ENCODE measurements at places on chromosomes 5 and 9.

GRCh38 chr5:163915481-163915961 lies 410.1 kb downstream of the MAT2B start:
- DNase-seq, result no peak

- DNase-seq, result no peak
Observed at GRCh38 chr9:70563431-70564204, 149.2 kb upstream of the KLF9 start.

- no peak for DNase-seq
Observed at GRCh38 chr9:111926421-111926875, 29.8 kb downstream of the UGCG start.

DNA sequence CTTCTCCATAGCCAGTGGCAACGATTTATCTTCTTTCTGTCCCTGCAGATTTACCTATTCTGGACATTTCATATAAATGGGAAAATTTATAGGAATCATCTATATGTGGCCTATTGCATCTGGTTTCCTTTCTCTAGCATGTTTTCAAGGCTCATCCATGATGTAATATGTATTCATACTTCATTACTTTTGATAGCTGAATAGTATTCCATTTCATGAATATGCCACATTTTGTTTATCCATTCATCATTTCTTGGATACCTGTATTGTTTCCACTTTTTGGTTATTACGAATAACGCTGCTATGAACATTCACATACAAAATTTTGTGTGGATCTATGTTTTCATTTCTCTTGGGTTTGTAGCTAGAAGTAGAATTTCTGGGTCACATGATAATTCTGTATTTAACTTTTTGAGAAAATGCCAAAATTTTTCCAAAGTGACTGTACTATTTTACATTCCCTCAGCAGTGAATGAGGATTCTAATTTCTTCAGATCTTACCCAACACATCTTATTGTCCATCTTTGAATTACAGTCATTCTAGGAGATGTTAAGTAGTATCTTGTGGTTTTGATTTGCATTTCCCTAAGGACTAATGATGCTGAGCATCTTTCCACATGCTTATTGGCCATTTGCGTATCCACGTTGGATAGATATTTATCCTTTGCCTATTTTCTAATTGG lies 3.6 kb downstream of the IARS1 start:
- no peak for DNase-seq

- DNase-seq, result no peak
Observed at GRCh38 chr5:31561946-31562345, 29.8 kb downstream of the C5orf22 start.

DNA sequence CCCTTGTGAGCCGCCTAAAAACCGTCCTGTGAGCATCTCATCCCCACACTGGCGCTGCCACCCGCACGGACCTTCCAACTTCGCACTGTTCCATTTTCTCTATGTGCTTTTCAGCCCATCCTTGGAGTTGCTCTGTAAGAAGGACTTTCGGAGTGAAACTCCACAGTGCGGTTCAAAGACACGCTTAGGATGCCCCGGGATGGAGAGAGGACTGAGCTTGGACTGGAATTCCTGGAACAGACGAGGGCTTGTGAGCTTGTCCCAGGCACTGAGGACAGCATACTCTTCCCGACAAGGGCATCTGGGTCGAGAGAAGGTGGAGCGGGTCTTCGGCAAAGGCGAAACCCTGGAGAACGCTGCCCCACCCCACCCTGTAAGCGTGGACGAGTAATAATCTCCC lies 187.8 kb downstream of the MEF2C start:
- DNase-seq, result no peak

DNA sequence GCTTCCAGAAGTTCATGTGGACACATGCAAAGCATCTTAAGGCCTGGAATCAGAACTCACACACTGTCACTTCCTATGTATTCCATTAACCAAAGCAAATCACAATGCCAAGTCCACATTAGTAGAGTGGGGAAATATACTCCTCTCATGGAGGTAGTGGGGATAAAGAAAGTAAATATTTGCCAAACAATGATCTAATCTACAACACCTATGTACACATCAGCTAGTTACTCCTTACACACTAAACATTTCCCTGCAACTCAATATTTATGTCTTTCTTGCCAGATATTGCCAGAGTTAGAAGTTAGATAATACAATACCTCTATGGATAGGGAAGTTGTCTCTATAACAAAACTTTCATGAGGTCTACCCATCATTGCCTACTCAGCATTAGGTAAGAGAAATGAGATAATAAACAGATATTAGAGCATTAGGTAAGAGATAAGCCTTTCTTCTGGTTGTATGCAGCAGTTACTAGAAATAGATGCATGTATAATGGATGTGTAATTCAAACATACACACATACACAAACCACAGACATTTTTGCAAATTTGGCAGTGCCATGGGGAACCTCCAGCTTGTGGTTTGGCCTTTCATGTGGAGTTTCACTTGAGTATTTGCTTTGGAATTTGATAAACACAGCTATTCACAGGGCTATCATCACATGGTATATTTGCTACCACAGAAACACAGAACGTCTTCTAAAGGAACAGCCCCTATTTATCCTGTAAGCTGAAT lies 196.5 kb downstream of the TLE1 start:
- DNase-seq, result no peak

DNA sequence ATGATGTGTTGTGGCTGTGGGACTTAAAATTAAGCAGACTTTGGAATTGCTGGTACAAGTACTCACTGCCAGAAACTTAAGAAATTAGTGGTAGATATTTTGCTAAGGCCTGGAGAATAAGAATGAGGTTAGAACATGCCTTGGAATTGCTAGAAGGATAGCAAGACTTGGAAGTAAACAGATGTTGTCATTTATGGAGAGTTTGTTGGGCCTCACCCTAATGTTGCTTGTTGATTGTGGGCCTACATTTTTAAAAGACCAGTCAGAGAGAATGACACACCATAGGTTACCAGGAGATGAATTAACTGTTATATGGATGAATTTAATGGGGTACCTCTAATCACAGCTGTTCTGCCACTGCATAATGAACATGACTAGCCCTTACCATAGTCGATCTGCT lies 120.1 kb upstream of the GAS1 start:
- no peak for DNase-seq

GRCh38 chr5:154370813-154371212 lies 75.0 kb upstream of the SAP30L start:
- no peak for DNase-seq

GRCh38 chr5:87776785-87777184 lies 364.1 kb upstream of the CCNH start:
- no peak for DNase-seq

- DNase-seq, result peak; percentile 35
Observed at GRCh38 chr5:101929628-101930027, 366.5 kb downstream of the SLCO4C1 start.

DNA sequence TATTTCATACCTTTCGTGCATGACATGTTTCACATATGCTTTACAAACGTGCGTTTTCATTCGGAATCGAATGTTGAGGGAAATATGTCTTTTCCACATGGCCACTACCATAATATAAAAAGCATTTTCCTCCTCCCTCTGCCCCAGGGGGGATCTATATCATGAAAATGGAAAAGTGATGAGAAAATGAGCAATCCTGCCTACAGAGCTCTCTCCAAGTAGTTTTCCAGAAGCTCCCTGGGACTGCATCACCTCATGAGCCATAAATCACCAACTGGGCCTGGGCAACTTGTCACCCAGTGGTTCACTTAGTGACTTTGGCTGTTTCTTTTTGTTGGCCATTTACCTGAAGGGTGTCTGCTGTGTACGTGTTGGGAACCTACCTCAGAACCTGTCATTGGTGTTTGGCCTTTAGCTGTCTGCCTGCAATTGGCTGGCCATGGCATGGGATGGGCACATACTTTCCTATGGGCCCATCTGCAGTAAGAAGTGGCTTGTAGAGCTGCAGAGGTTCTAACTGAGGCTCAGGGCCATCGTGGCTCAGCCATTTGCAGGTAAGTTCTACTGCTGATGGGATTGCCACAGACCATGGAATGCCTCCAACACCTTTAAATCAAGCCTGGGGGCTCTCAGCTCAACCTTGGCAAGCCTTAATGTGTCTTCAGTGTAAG lies 9.5 kb upstream of the TIFAB start:
- DNase-seq, result no peak

- DNase-seq, result no peak
Observed at GRCh38 chr5:169583101-169583423, 511 bp upstream of the SPDL1 start.

DNA sequence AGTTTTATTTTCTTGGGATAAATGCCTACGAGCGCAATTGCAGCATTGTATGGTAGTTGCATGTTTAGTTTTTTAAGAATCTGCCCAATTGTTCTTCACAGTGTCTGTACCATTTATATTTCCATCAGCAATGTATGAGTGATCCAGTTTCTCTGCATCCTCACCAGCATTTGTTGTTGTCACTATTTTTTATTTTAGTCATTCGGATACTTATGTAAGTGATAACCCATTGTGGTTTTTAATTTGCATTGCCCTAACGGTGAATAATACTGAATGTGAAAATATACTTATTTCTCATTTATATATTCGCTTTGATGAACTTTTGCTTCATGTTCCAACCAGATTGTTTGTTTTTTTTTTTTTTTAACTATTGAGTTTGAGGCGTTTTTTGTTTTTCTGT lies 33.7 kb upstream of the PWWP2A start:
- DNase-seq, result no peak

DNA sequence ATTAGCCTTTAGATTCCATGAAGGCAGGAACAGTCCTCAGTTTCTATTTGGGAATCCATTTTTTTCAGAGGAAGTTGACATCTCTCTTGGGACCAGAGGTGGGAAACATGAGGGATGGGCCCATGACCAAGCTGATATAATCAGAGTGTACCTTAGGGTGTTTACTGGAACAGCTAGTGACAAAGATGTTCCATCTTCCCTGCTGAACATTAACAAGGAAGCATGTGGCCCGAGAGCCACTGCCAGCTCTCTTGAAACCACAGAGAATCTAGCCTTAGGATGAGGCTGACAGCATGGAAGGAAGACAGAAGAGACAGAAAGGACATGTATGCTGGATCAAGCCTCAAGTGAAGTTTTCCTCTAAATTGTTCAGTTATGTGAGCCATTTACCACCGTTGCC lies 16.0 kb downstream of the AQP3 start:
- DNase-seq, result no peak

DNA sequence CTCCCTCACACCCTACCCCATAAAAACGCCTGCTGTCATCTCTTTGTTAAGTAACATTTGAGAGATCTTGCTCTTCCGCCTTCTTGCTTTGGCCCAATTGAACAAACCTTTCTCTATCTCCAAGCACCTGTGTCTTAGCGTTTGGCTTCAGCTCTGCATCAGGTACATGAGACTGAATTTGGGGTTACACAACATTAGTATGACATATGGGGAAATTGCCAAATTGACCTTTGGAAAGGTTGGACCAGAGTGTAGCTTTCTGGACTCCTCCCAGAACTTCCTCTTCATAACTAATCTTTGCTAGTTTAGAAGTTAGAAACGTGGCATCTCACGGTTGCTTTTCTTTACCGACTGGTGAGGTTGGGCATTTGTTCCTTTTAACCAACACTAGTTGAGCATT lies 3.5 kb upstream of the EXOSC3 start:
- DNase-seq, result no peak

DNA sequence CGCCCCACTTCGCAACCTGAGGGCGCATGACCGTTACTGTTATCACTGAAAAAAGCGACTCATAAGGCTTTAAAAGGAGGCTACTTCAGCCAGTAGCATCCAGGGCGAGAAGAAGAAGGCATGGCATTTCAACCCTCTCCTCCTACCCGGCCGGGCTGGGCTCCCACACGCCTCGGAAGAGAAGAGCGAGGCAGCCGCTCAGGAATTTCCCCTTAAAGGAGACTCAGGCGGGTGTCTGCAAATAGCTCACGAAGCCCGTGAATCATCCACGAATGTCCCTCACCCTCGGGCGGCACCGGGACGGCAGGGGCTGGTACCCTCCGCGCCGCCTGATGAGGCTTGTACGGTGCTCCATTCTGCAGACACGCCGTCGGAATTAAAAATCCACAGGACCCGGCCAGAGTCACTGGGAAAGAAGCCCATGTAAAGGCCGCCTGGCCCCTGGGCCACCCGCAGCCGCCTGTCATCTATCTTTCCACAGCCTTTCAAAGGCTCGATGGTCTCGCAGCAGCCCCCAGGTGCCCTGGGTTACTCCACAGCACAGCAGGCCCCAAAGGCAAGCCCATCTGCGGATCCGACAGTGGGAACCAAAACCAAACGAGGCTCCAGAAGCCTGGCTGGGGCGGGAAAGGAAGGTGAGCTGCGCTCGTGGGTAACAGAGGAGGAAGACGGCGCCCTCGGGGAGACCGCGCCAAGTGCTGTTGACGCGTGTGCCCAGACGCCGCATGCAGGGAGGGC lies 11.8 kb downstream of the SLC12A7 start:
- DNase-seq, result no peak

GRCh38 chr5:78964889-78965288 lies 20.2 kb downstream of the ARSB start:
- peak; percentile 27 for DNase-seq

DNA sequence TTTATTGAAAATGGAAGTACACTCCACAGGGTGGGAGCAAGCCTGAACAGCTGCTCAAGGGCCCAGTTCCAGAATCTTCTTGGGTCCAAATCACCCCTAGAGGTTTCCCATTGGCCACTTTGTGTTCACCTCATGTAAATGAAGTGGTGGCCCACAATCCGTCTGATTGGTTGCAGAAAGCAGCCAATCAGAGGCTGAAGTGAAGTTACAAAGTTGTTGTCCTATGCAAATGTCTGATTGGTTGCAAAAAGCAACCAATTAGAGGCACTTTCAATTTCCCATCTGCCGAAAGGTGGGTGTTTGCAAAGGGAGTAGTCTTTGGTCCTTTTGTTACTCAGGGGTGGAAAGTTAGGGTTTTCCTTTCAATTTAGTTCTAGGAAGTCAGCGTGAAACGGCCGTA lies 8.8 kb downstream of the TMEM171 start:
- DNase-seq, result no peak

DNA sequence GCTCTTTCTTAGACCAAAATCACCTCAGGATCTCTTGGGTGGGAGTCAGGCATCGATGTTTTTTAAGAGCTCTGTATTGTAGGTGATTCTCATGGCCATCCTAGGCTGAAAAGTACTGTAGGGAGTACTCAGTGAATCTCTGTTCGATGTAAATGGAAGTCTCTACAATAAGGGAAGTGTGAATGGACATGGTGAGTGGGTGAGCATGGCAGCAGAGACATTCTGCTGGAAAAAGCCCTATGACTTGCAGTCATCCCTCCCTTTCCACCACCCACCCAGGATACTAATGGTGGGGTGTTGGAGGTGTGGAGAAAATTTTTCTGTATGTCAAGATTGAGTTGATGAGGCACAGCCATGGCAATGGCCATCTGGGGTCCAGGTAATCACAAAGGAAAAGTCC lies 30.9 kb downstream of the ZNF366 start:
- no peak for DNase-seq

- no peak for DNase-seq
Observed at GRCh38 chr5:73229271-73229670, 56.3 kb downstream of the TMEM174 start.

GRCh38 chr9:114280636-114281472 lies 42.0 kb upstream of the ORM1 start:
- DNase-seq, result no peak

- no peak for DNase-seq
Observed at GRCh38 chr9:2599896-2600295, 21.7 kb upstream of the VLDLR start.

DNA sequence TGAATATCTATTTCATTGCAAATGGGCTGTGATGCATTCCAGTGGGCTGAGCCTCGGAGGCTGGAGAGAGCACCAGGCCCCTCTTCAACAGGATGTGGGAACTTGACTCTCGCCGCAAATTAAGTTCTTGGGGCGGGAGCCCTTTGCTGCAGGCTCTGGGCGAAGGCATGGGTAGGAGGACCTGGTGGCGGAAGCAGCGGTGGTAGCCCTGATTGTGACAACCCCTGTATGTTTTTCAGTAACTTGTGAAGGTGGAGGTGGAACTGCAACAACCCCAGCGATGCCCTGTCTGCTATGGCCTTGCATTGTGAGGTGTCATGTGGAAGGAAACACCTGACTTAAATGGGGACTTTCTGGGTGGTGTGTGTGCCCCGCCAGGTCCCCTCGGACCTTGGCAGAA lies 9.4 kb downstream of the FYB1 start:
- DNase-seq, result no peak

All from NCI-H2081 treated with DMSO at 0.1 percent for 48 hours (cell line).